ENCODE measurements at places on chromosomes 13 and 19.

DNA sequence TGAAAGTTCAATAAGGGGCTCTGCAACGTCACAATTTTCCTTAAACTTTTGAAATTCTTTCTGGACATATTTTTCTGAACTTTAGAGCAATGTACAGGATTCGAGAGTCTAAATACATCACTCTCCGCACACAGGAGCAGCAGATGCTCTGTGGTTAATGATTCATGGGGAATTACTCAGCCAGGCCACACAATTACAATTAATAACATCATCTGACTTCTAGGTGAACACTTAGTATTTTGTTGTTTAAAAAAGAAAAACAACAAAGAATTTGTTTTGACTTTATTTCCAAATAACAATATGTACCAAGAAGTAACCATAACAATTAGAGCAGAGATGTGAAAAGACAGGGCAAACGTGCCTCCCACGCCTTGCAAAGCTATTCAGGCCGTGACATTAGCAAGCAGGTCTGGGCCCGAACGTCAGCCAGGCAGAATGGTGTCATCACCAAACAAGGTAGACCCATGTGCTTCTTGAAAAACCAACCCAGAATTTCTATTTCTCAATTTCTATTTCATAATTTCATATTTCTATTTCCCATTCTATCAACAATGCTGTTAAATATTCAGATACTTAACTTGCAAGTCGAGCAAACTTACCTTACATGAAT lies 236.3 kb downstream of the COL4A1 start:
- no peak for DNase-seq

- no peak for DNase-seq
These were observed 38.0 kb downstream of the STK24 start for GRCh38 chr13:98538876-98539275.

- DNase-seq = no peak
These were observed 26.9 kb downstream of the DPF1 start for GRCh38 chr19:38196948-38197656.

DNA sequence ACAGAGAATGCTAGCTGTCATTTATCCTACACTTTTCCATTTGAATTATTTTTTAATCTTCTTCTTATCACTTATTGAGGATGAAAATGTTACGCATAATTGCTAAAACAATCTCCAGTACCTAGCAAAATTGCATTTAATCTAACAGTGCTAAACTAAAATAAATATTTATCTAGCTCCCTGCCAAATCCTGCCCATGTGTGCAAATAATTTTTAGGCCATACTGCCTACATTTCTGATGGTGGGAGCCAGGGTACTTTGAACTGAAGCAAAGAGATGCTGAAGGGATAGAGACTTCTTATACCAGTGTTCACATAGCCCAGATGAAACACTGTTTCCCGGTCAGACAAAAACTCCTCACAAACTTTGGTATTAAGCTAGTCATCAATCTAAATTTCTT lies 1268.7 kb upstream of the PCDH20 start:
- DNase-seq = no peak

DNA sequence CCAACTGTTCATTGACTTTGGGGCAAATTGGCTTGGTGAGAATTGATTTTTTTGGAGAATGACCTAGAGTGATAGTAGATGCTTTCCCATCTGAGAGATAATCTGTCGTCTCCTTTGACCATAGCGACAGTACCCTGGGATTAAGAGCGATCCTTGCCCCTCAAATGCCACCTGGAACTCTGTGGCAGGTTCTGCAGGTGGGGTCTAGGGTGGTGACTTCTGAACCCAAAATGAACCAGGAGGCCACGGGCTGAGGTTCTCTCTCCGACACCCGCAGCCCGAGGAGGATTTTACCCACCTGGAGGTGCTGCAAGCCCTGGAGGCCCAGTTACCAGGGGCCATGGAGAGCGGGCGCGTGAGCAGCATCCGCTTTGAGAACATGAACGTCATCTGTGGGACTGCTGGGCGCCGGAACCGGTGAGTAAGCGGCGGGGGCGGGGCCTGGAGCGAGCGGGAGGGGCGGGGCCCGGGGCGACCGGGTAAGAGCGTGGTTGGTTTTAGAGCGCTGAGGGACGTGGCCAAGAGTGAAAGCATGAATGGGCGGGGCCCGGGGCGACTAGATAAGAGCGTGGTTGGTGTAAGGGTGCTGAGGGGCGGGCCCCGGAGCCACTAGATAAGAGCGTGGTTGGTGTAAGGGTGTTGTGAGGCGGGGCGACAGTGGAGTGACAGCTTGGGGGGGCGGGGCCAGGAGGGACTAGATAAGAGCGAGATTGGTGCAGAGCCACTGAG lies 8.6 kb downstream of the C19orf81 start:
- DNase-seq = peak; percentile 70

- DNase-seq = no peak
These were observed 1566.5 kb upstream of the SLC10A2 start for GRCh38 chr13:104632736-104633135.

DNA sequence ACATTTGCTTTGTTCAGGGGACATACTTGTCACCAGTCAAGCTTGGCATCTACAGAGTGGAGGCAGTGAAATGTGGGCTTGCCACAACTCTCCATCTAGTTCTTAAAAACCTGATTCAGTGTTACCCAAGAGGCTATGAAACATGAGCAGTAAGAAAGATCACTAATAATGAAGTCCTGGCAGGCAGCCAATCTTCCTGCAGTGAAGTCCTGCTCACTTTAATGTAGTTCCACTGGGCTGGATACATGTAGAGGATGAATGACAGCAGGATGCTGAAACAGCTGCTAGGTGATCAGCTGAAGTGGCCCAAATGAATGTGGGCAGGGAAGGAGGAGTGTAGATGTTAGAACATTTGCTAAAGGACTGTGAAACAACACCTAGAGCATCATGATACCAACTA lies 1213.1 kb downstream of the OLFM4 start:
- no peak for DNase-seq

GRCh38 chr13:23319883-23320224 lies 113.6 kb downstream of the SACS start:
- DNase-seq = no peak

- no peak for DNase-seq
These were observed 519.5 kb downstream of the SUCLA2 start for GRCh38 chr13:47481536-47481935.

GRCh38 chr19:33860312-33861090 lies 63.8 kb downstream of the KCTD15 start:
- no peak for DNase-seq

- DNase-seq = peak; percentile 32
These were observed at the start of gene ZNF433 for GRCh38 chr19:12035220-12036172. Gene ZNF433, minus strand, starts transcription at chr19:12035679. Its CDS starts 140 bp downstream, at chr19:12035539.

GRCh38 chr19:53131085-53131590 lies 1.6 kb downstream of the ZNF415 start:
- DNase-seq = no peak

GRCh38 chr19:4061178-4061682 lies 5.5 kb downstream of the ZBTB7A start:
- DNase-seq = no peak

- no peak for DNase-seq
These were observed 6.0 kb downstream of the SPRED3 start for GRCh38 chr19:38394488-38394887.

DNA sequence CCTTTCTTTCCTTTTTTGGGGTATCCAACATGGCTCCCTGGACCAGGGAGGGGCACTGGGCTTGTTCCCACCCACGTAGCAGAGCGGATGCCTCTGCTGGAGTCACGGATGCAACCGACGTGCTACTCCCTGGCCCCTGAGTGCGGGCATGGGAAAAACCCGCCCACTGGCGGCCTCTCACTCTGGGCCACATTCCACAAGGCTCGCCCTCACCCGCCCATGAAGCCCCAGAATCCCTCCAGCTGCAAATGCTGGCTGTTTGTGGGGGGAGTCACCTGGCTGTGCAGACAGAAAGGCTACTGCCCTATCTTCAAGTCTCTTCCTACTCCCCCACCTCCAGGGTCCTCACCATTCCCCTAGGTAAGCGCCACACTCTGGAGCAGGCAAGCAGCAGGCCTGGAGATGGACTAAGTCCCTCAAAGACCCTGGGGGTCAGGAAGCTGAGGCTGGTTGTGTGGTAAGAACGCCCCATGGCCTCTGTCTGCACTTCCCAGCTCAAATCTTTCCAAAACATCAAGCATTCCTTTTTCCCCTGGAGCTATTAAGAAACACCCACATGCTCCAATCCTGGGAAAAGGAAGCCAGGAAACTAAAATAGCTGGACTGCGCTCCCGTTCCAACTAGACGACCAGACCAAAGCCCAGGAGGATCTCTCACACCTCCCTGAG lies 17.9 kb upstream of the EPHX3 start:
- DNase-seq = no peak

- no peak for DNase-seq
These were observed 524.7 kb downstream of the GPC5 start for GRCh38 chr13:91922969-91923592.
